ENCODE measurements at places on chromosomes 4 and X.

- no peak for DNase-seq
These were observed 1452.7 kb upstream of the TENM3 start for GRCh38 chr4:180790471-180790870.

- no peak for DNase-seq
These were observed 21.5 kb downstream of the UVSSA start for GRCh38 chr4:1368421-1369090.

- peak; percentile 99 for DNase-seq
These were observed 43.1 kb upstream of the FGF2 start for GRCh38 chr4:122783301-122784215.

- DNase-seq: no peak
These were observed 607.8 kb downstream of the FSTL5 start for GRCh38 chr4:161555689-161556660.

- DNase-seq: no peak
These were observed at the start of gene FMR1NB for GRCh38 chrX:147981038-147981752. TSS of gene FMR1NB (plus strand) at chrX:147981337. CDS start at chrX:147981403, 66 bp downstream.

DNA sequence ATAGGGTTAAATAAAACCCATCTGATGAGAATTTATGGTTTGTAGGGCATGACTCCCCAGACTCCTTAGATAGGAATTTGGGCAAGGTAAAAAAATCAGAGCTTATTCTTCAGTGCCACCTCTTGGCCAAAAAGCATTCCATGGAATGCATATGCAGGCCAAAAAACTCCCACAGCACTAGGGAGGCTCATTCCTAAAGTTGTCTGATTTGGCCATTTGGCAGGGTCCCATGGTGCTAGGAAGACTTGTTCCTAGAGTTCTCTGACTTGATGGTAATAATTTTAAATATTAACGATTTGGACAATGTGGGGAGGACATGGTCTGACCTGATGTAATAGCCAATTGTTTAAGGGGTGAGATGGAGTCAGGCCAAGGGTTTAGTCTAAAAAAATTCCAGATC is 93.0 kb downstream of the SPIN4 start:
- peak; percentile 7 for DNase-seq

- peak; percentile 11 for DNase-seq
These were observed 1030.3 kb upstream of the LCORL start for GRCh38 chr4:19051831-19052230.

DNA sequence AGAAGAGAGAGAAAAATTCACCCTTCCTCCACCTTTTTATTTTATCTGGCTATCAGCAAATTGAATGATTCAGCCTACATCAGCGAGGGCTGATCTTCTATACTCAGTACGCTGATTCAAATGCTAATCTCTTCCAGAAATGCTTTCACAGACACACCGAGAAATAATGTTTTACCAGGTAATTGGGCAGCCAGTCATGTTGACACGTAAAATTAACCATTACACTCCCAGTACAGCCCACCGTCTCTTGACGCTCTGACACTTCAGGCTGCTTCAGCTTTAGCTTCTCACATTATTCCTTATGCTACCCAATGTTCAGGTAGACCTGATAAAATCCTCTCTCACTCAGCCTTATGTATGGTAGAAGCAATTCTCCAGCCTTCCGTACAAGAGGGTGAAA is 835.2 kb upstream of the PCDH10 start:
- DNase-seq: no peak

GRCh38 chr4:70739496-70740337 is 18.0 kb downstream of the RUFY3 start:
- DNase-seq: no peak

DNA sequence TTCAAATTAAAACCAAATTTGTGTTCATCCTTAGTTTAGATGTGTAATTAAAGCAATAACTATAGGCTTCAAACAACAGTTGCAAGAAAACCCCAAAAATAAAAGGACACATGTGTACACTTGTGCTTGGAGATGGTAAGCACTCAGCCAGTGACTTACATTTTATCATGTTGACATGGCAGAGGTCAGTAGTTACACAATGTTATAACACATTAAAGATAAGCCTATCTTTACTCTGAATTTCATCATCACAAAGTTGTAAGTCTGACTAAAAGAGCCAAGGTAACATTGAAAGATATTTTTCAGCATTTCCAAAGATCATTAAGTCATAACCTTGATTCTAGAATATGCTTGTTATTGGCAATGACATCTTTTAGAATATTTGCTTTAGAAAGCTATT is 98.5 kb upstream of the PNPLA4 start:
- no peak for DNase-seq
